Effector memory CD4-positive, alpha-beta T cell (primary cell): ENCODE measurements at places on chromosomes 2 and 18.

DNA sequence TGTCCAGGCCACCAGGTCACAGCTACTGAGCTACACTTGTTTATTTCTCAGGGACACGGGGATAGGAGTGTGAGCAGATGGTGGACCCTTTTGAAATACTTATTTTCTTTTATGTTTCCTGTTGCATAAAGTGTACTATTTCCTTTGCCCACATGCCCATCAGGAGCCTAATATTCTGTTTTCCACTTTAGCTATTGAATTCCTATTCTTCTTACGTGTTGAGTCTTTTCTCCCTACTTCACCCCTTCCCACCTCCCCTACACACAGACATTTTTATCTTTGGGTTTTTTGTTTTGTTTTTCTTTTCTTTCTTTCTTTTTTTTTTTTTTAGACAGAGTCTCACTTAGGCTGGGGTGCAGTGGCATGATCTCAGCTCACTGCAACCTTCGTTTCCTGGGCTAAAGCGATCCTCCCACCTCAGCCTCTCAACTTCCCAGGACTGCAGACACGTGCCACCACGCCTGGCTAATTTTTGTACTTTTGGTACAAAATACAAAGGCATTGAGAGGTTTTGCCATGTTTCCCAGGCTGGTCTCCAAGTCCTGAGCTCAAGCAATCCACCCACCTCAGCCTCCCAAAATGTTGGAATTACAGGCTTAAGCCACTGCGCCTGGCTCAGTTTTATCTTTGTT is 5.2 kb upstream of the GPR55 start:
- H3K36me3 ChIP-seq: no peaks in the 10 kb centered on the region
- no peak for DNase-seq
- H3K27ac ChIP-seq: no peak overlapping the region
- H3K27me3 ChIP-seq: no peaks in the 10 kb centered on the region
- H3K4me1 ChIP-seq: peaks cover 4% of the 10 kb centered on the region

GRCh38 chr2:196309691-196310090 is 138.3 kb upstream of the STK17B start:
- no peaks in the 10 kb centered on the region for H3K27me3 ChIP-seq
- H3K27ac ChIP-seq: no peak overlapping the region
- no peaks in the 10 kb centered on the region for H3K36me3 ChIP-seq
- DNase-seq: no peak

GRCh38 chr18:35005963-35006577 is 35.1 kb upstream of the MAPRE2 start:
- no peak overlapping the region for H3K27ac ChIP-seq
- DNase-seq: no peak
- no peak overlapping the region for H3K4me3 ChIP-seq

GRCh38 chr2:20755132-20755800 is 67.6 kb downstream of the LDAH start:
- no peak for DNase-seq
- H3K4me3 ChIP-seq: no peak overlapping the region
- H3K27ac ChIP-seq: no peak overlapping the region
- no peaks in the 10 kb centered on the region for H3K36me3 ChIP-seq

- no peaks in the 10 kb centered on the region for H3K36me3 ChIP-seq
- DNase-seq: no peak
- no peaks in the 10 kb centered on the region for H3K4me1 ChIP-seq
- no peak overlapping the region for H3K27ac ChIP-seq
- no peaks in the 10 kb centered on the region for H3K27me3 ChIP-seq
These were observed 4.6 kb downstream of the MLPH start for GRCh38 chr2:237491515-237492118.

DNA sequence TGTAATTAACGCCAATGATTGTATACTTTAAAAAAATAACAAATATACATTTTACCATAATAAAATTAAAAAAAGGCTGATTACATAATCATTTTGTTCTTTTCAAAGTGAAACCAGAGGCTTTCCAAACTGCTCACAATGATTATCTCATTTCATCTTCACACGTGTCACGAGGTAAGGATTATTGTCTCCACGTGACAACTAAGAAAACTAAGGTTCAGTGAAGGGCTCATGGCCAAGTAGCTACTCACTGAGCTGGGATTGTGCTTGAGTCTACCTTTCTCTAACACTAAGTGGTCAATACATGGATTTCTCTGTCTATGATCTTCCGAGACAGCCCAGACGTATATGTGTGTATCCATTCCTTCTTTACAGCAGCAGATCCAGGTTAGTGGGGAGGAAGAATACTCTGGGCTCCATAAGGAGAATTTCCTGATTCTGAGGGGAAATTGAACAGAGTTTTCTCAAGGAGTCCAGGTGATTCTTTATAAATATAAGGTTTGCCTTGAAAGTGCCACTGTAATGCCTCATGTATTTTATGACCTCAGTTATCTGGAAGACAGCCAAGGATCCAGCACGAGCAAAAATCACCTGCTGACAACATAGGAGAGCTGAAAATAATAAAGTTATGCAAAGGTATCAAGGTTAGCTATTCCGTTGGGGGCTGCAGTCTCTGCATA is 25.6 kb upstream of the ACSL3 start:
- no peak for DNase-seq
- H3K27me3 ChIP-seq: no peaks in the 10 kb centered on the region
- H3K4me1 ChIP-seq: no peaks in the 10 kb centered on the region
- no peaks in the 10 kb centered on the region for H3K36me3 ChIP-seq
- H3K27ac ChIP-seq: no peak overlapping the region

GRCh38 chr2:236209996-236210395 is 41.8 kb upstream of the GBX2 start:
- H3K4me3 ChIP-seq: no peak overlapping the region
- H3K27me3 ChIP-seq: no peaks in the 10 kb centered on the region
- no peaks in the 10 kb centered on the region for H3K36me3 ChIP-seq
- no peak for DNase-seq
- H3K27ac ChIP-seq: no peak overlapping the region
- H3K4me1 ChIP-seq: no peaks in the 10 kb centered on the region
